ENCODE measurements at places on chromosomes 6 and 20.

DNA sequence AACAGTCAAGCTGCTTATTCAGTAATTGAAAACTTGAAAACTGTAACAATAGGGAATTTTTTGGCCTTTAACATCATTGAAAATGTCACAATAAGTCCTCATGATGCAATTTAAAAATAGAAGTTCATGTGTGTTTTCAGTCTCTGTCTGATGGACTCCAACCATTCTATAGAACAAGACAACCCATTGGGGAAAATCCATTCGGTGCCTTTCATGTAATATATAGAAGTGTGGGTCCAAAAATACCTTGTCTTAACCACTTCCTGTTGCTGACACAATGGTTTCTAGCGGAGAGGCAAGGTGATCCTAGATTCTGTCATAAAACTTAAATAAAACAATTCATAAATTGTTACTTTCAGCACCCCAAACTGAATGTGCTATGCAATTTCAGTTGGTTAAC is 1131.3 kb upstream of the MAP3K7 start:
- no peak for DNase-seq
- no peak overlapping the region for H3K4me3 ChIP-seq
- no peak overlapping the region for H3K27ac ChIP-seq
- H3K36me3 ChIP-seq, result no peaks in the 10 kb centered on the region
- H3K27me3 ChIP-seq, result no peaks in the 10 kb centered on the region
- no peaks in the 10 kb centered on the region for H3K4me1 ChIP-seq

GRCh38 chr6:163460307-163460782 is 45.8 kb downstream of the QKI start:
- H3K36me3 ChIP-seq, result peaks cover 42% of the 10 kb centered on the region
- H3K27ac ChIP-seq, result peak overlapping the region; percentile 100
- peaks cover 51% of the 10 kb centered on the region for H3K4me1 ChIP-seq
- peak overlapping the region; percentile 98 for H3K4me3 ChIP-seq

GRCh38 chr6:29763491-29764289 is 40.5 kb downstream of the HLA-F start:
- H3K36me3 ChIP-seq, result no peaks in the 10 kb centered on the region
- H3K27ac ChIP-seq, result no peak overlapping the region
- DNase-seq, result no peak
- peaks cover 17% of the 10 kb centered on the region for H3K27me3 ChIP-seq
- H3K4me3 ChIP-seq, result no peak overlapping the region

DNA sequence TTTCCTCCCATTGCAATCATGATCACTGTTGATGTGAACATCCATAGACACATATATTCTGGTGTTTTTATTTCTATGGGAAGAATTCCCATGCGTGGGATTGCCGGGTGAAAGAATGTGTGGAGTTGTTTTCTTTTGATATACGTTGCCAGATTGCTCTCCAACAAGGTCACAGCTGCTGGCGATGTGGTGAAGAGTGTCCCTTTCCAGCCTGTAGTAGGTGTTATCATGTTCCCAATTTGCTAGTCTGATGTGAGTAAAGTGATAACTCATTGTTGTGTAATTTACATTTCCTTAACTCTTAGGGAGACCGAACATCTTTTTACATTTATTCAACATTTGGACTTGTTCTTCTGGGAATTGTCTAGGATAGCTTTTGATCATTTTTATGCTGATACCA is 14.5 kb upstream of the ELMO2 start:
- no peak overlapping the region for H3K4me3 ChIP-seq
- no peak overlapping the region for H3K27ac ChIP-seq
- no peaks in the 10 kb centered on the region for H3K4me1 ChIP-seq
- DNase-seq, result no peak
- H3K27me3 ChIP-seq, result peaks cover 30% of the 10 kb centered on the region
- H3K36me3 ChIP-seq, result no peaks in the 10 kb centered on the region

DNA sequence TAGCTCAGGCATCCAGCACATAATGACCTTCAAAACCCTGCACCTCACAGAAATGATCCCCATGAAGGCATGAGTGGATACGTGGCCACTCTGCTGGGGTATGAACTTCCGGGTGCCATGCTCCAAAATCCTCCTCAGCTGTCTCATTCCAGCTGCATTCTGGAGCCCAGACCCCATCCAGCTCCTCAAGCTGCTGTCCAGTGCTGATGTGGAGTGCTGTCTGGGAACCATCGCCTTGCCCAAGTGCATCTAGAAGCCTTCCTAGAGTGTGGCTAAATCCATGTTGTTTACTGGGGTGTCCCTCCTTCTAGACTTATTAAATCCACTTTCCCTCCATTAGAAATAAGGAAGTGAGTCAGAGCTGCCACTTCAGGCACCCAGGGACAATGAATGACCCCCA is 130.8 kb upstream of the PTPRT start:
- H3K4me1 ChIP-seq, result no peaks in the 10 kb centered on the region
- DNase-seq, result no peak
- no peak overlapping the region for H3K27ac ChIP-seq
- H3K27me3 ChIP-seq, result no peaks in the 10 kb centered on the region
- H3K4me3 ChIP-seq, result no peak overlapping the region

GRCh38 chr20:63974402-63975200 is 4.8 kb downstream of the SAMD10 start:
- H3K36me3 ChIP-seq, result peaks cover 16% of the 10 kb centered on the region
- H3K27me3 ChIP-seq, result peaks cover 13% of the 10 kb centered on the region
- no peak for DNase-seq
- H3K4me3 ChIP-seq, result no peak overlapping the region
- H3K27ac ChIP-seq, result no peak overlapping the region
- H3K4me1 ChIP-seq, result peaks cover 55% of the 10 kb centered on the region

GRCh38 chr6:2862712-2863181 is 21.1 kb upstream of the SERPINB1 start:
- peaks cover 41% of the 10 kb centered on the region for H3K36me3 ChIP-seq
- no peak overlapping the region for H3K4me3 ChIP-seq
- peak overlapping the region; percentile 91 for H3K27ac ChIP-seq
- no peak for DNase-seq
- no peaks in the 10 kb centered on the region for H3K27me3 ChIP-seq

GRCh38 chr20:34268851-34269636 is 27.8 kb downstream of the ASIP start:
- peak overlapping the region; percentile 58 for H3K4me3 ChIP-seq
- peaks cover 10% of the 10 kb centered on the region for H3K36me3 ChIP-seq
- peak; percentile 49 for DNase-seq
- H3K4me1 ChIP-seq, result peaks cover 8% of the 10 kb centered on the region
- H3K27me3 ChIP-seq, result peaks cover 14% of the 10 kb centered on the region
- no peak overlapping the region for H3K27ac ChIP-seq

DNA sequence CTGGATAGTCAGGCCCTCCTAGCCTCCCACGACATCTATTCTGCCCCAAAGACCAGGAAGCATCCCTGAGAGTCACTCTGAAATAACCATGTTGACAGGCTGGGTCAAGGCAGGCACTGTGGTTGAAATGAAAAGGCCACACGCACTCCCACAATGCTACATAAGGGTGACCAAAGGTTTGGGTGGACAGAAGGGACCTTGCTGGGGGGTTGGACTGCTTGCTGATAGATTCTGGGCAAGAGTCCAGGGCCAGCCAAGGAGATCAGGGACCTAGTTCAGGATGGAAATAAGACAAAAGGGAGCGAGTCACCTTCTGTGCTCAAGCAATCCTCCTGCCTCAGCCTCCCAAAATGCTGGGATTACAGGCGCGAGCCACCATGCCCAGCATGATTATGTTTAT is 32.5 kb upstream of the DSN1 start:
- H3K27me3 ChIP-seq, result peaks cover 7% of the 10 kb centered on the region
- H3K4me3 ChIP-seq, result no peak overlapping the region
- peaks cover 3% of the 10 kb centered on the region for H3K36me3 ChIP-seq
- H3K27ac ChIP-seq, result no peak overlapping the region
- DNase-seq, result no peak

GRCh38 chr6:88008831-88009231 is 38.8 kb upstream of the SPACA1 start:
- no peak for DNase-seq
- H3K27me3 ChIP-seq, result peaks cover 6% of the 10 kb centered on the region
- no peak overlapping the region for H3K27ac ChIP-seq
- H3K4me1 ChIP-seq, result peaks cover 19% of the 10 kb centered on the region
- no peak overlapping the region for H3K4me3 ChIP-seq

- peaks cover 4% of the 10 kb centered on the region for H3K27me3 ChIP-seq
- H3K4me1 ChIP-seq, result peaks cover 46% of the 10 kb centered on the region
- peaks cover 1% of the 10 kb centered on the region for H3K36me3 ChIP-seq
- no peak overlapping the region for H3K27ac ChIP-seq
- no peak for DNase-seq
- H3K4me3 ChIP-seq, result no peak overlapping the region
These were observed 34.4 kb upstream of the ARHGAP18 start for GRCh38 chr6:129744201-129744879.

DNA sequence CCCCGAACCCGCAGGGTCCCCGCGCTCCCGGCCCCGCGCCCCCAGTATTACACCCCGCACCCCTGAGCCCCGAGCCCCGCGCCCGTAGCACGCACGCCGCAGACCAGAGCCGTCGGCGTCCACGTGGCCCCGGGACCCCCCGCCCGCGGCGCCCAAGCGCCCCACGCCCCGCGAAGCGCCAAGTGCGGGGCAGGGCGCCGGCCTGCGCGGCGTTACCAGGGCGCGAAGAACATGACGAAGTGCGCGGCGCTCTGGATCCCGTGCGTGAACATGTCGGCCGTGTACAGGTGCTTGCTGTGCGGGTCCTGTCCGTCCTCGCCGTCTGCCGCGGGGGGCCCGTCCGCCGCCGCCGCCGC is 312 bp downstream of the TXNDC5 start:
- no peak overlapping the region for H3K4me3 ChIP-seq
- DNase-seq, result no peak
- H3K27me3 ChIP-seq, result no peaks in the 10 kb centered on the region
- peaks cover 21% of the 10 kb centered on the region for H3K4me1 ChIP-seq
- peaks cover 1% of the 10 kb centered on the region for H3K36me3 ChIP-seq

DNA sequence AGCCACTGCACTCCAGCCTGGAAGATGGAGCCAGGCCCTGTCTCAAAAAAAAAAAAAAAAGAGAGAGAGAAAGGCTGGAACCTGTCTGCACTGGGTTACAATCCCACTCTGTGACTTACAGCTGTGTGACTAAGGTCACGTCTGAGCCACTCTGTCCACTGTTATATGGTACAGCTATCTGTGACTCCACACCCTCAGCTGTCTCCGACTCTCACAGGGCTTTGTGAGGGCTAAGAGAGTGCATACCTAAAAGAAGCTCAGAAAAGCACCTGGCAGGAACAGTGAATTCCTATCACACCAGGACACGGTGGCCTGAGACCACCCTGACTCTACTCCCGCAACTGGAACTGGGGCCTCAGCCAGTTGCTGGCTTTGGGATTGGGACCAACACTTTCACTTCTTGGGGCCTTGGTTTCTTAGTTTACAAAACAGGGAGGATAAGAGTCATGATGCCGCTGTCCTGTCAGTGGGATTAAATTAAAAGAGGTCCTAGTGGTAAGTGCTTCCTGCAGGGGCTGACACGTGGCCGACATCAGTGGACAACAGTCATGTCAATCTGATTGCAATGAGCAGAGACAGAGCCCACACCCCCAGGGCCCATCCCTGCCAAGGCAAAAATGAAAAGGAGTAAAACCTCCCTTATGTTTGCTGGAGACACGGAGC is 5.7 kb upstream of the CD93 start:
- no peak for DNase-seq
- peaks cover under 1% of the 10 kb centered on the region for H3K4me1 ChIP-seq
- no peaks in the 10 kb centered on the region for H3K36me3 ChIP-seq
- peaks cover 23% of the 10 kb centered on the region for H3K27me3 ChIP-seq
- H3K4me3 ChIP-seq, result no peak overlapping the region

GRCh38 chr20:45890985-45891983 is at the start of the genes CTSA and NEURL2:
CTSA (plus strand) TSS chr20:45891335; CDS start chr20:45891569, 234 bp downstream.
NEURL2 (minus strand) TSS chr20:45891208; CDS start chr20:45890991, 217 bp downstream.
- H3K4me3 ChIP-seq, result peak within 1 kb of the TSS; percentile 91
- DNase-seq, result peak; percentile 93
- peaks cover 14% of the 10 kb centered on the region for H3K27me3 ChIP-seq
- H3K36me3 ChIP-seq, result peaks cover 6% of the 10 kb centered on the region
- peaks cover 35% of the 10 kb centered on the region for H3K4me1 ChIP-seq

GRCh38 chr6:43078691-43079090 is 2.6 kb downstream of the PTK7 start:
- no peak for DNase-seq
- H3K4me3 ChIP-seq, result no peak overlapping the region
- H3K4me1 ChIP-seq, result peaks cover 2% of the 10 kb centered on the region

DNA sequence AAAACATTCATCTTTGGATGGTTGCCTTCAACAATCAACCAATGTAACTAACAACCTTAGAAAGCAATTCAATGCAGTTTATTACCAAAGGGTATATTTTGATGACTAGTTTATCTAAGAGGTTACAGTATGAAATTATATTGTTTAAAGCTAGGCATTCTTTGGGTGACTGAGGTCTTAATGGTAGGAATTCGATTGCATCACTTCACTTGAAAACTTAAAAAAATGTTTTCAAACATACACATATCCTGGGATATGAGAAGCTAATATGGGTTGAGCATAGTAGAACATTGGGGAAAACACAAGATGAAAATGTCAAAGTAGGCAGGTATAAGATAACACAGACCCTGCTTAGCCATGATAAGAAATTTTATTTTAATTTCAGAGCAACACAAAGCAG is 144.6 kb upstream of the BMP5 start:
- no peaks in the 10 kb centered on the region for H3K36me3 ChIP-seq
- DNase-seq, result no peak
- no peak overlapping the region for H3K4me3 ChIP-seq

- no peaks in the 10 kb centered on the region for H3K4me1 ChIP-seq
- no peak overlapping the region for H3K27ac ChIP-seq
- no peaks in the 10 kb centered on the region for H3K36me3 ChIP-seq
- no peaks in the 10 kb centered on the region for H3K27me3 ChIP-seq
These were observed 726.4 kb upstream of the SLC35B3 start for GRCh38 chr6:9161731-9162130.

GRCh38 chr6:112139052-112139451 is 51.7 kb downstream of the FAM229B start:
- no peak overlapping the region for H3K27ac ChIP-seq
- no peak for DNase-seq
- no peaks in the 10 kb centered on the region for H3K27me3 ChIP-seq
- H3K36me3 ChIP-seq, result no peaks in the 10 kb centered on the region
- H3K4me3 ChIP-seq, result no peak overlapping the region
- H3K4me1 ChIP-seq, result no peaks in the 10 kb centered on the region

DNA sequence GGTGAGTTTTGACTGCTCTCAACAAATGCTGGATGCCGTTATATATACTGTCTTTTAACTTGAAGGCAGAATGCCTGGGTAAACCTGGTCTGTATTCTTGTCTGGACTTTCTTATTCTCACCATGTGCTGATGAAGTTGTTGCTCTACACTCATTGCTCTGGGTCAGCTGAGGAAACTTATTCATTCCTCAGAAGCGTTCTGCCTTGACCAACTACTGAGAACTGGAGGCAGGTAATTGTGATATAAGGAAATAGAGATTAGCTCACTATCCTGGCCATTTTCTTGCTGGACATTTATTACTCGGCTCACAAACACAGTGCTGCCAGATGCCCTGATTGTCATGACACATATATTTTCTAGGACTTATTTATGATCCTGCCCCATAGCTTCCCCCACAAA is 103.6 kb downstream of the DNAH8 start:
- H3K36me3 ChIP-seq, result no peaks in the 10 kb centered on the region
- no peak for DNase-seq
- H3K4me3 ChIP-seq, result no peak overlapping the region
- H3K27me3 ChIP-seq, result peaks cover 21% of the 10 kb centered on the region

Measured in activated naive CD4-positive, alpha-beta T cell treated with anti-CD3 and anti-CD28 coated beads, Interleukin-2, amount 10 ng/mL, durations not matched to agents 7 days and 5 days (primary cell).